Left renal pelvis (tissue), 4 donors: ENCODE measurements at places on chromosomes 5 and 9.

- peak; percentile 31 for DNase-seq
Observed at GRCh38 chr5:40991168-40991980, 79.8 kb downstream of the MROH2B start.

DNA sequence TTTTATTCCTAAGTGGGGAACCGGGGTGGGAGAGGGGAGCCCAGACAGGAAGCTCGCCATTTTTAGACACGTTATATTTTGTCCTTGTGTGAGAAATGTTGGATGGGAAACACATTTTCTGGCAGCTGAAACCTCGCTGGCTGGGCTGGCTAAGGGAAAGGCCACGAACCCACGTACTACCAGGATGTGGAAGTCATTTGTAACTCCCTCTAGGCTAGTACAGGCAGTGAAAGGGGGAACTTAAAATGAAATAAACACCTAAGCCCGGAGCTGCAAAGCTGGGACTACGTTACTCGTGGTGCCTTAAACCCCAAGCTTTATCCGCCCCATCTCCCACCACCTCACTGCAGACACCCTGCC lies 42.5 kb downstream of the TMEM174 start:
- DNase-seq = no peak

GRCh38 chr9:81868145-81868544 lies 60.1 kb upstream of the SPATA31D4 start:
- DNase-seq = no peak

DNA sequence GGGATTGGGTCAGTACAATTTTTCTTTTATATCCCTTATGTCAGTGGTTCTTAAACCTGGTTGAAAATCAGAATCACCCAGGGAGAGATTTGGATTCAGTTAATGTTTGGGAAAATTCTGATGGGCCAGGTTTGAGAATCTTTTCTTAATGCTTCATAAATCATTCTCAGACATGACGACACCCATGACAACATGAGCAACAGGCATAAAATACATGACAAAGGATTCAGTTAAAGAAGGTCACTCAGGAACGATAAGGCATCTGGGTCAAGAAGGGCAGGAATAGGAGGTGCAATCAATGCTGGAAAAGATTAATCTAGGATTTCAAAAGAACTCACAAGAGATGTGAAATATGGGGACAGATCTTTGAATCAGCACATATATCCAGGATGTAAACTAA lies 41.8 kb downstream of the ELOVL7 start:
- no peak for DNase-seq

GRCh38 chr9:137402746-137403145 lies 20.2 kb downstream of the EXD3 start:
- DNase-seq = no peak

DNA sequence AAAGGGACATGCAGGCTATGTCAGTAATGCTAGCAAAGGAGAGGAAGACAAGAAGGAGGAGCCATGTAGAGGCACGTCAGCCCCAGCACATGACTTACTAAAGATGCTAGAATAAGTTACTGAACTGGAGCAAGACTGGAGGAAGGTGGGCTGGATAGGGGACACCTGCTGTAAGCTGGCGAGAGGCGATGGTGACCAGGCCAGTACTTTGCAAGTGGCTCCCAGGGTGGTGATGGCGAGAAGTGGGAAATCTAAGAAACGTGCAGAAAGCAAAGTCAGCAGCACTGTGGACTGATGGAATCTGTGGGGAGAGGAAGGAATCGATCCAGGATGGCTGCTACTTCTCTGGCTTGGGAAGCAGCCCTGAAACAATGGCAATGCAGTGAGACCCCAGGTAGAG lies 617.1 kb upstream of the ADAMTS16 start:
- no peak for DNase-seq
